ENCODE measurements at places on chromosomes 12 and 14.

DNA sequence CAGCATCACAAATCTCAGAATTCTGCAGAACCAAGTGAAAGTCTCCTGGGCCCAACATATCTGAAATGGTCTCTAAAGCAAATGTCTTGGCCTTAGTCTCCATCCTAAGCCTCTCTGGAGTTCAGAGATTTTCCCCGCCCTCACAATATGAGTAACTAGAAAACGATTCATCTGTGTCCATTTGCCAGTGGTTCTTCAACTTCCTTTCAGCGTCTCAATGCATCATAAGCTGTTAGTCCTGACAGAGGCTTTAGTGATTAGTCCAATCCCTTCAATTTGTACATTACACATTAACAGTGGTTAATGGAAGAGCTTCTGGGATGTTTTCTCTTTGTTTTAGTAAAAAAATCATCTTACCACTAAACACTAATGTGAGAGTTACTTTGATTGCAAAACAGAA is 17.4 kb downstream of the NPC2 start:
- no peak for DNase-seq

DNA sequence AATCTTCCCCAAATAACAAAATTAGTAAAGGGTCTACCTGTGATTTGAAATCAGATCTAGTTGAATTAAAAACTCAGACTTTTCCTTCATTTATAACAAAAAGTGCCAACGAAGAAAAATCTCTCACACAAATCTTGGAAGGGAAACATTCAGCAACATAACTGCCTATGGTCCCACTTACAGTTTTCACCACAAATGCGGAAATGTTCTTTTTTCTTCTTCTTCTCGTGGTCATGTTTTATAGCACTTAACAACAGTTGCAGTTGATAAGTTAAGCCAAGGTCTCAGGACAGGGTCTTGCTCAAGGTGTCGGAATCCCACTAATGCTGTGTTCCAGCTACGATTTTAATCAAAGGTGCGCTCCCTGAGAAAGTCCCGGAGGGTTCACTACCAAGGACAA is 10.1 kb downstream of the RNASE6 start:
- DNase-seq, result no peak

- no peak for DNase-seq
These were observed 27.8 kb downstream of the CLIP1 start for GRCh38 chr12:122394626-122395194.

DNA sequence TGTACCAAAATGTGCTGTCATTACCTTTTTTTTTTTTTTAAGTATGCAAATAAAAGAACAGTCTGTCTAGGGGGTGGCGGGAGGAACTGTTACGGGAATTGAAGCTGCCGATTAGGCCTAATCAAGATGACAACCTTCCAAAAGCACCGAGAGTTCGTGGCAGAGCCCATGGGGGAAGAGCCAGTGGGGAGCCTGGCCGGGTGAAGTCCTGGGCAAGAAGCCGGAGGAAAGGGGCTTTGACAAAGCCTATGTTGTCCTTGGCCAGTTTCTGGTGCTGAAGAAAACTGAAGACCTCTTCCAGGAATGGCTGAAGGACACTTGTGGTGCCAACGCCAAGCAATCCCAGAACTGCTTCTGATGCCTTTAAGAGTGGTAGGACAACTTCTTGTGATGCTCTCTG is 42.6 kb downstream of the ACTN1 start:
- no peak for DNase-seq
